ENCODE measurements at places on chromosomes 7 and 10. TPM values are rescaled to one million over a fixed set of nuclear protein-coding genes. Genes with fewer than 3 reads are reported as not detected.

The CYREN gene
- 25.0 TPM for total RNA-seq

The CFAP70 gene
- total RNA-seq = 1.9 TPM

The OR9A2 gene
- total RNA-seq = not detected

- no peaks in the 10 kb centered on the region for H3K36me3 ChIP-seq
- no peak for DNase-seq
- H3K4me1 ChIP-seq = no peaks in the 10 kb centered on the region
- no peak overlapping the region for H3K4me3 ChIP-seq
Observed at GRCh38 chr7:34718867-34719266, 60.8 kb downstream of the NPSR1 start.

The CALML3 gene
- not detected for total RNA-seq

The KCNH2 gene
- 2.9 TPM for total RNA-seq

DNA sequence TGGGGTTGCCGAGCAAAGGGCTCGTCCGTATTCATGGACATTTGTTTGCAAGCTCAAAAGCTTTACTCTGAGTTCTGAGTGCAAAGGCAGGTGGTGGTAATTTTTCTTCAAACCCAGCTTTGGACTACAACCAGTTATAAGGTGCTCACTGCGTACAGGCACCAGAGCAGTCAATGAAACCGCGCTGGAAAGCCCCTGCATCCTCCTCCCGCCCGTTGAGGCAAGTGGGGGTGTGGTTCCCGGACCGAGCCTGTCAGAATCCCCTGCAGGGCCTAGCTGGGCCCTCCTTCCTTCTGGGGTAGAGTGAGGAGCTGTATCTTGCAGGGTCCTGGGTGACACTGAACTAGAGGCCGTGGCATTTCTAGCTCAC lies 22.3 kb downstream of the AMZ1 start:
- H3K27me3 ChIP-seq = peaks cover 56% of the 10 kb centered on the region
- H3K4me1 ChIP-seq = peaks cover 54% of the 10 kb centered on the region
- peak overlapping the region; percentile 28 for H3K4me3 ChIP-seq
- H3K36me3 ChIP-seq = no peaks in the 10 kb centered on the region

DNA sequence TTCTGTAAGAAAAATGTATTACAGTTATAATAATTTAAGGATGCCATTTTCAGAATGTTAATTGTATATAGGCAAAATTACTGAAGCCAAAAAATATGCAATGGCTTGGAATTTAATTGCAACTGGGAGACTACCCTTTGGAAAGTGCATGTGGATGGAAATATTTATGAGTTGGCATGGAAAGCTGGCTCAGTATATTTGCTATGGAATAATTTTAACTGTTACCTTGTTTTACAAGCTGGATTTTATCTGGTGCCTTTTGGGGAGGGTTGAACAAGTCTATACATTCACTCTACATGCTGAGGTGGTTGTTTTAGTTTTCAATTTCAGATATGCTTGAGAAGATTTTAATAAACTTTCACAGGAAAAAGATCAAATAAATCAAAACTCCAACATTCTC lies 80.9 kb upstream of the ABCB5 start:
- no peak overlapping the region for H3K27ac ChIP-seq
- H3K4me3 ChIP-seq = no peak overlapping the region
- H3K27me3 ChIP-seq = no peaks in the 10 kb centered on the region
- no peaks in the 10 kb centered on the region for H3K36me3 ChIP-seq
- DNase-seq = no peak

- H3K27me3 ChIP-seq = no peaks in the 10 kb centered on the region
- no peak overlapping the region for H3K27ac ChIP-seq
- no peak for DNase-seq
- no peaks in the 10 kb centered on the region for H3K36me3 ChIP-seq
- H3K4me3 ChIP-seq = no peak overlapping the region
Observed at GRCh38 chr10:43208147-43209073, 58.5 kb downstream of the RASGEF1A start.

The SFTPD gene
- total RNA-seq = 1.1 TPM

The TBXAS1 gene
- total RNA-seq = 14.2 TPM

DNA sequence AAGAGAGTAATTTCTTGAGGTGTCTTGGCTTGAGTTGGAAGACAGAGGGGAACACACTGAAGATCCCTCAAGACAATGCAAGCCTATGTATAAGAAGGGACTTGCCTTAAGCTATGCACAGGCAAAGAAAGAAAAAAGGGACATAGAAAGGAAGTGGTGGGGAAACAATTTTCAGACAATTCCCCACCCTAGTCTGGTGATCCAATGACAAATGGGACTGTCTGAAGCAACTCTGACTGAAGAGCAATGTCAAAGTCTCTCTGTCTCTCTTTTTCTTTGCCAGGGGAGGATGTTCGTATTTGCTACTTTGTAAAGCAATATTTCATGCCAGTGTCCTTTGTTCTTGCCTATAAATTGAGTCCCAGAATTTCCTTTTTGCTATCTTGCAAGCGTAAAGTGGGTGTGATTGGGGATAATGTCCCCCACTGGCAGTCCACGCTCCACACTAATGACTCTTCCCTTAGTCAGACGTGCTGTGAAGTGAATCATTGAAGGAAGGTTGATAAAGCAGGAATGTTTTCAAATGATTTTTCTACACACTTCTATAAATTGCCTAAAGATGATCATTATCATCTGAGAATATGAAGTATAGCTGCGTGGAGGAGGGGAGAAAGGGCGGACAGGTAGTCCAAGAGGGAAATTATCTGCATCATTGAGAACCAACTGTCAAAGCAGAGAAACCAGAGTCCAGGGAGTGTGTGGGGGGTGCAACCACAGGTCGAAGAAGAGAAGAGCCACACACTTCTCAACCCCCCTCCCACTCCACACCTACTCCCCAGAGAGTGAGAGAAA lies 243.8 kb upstream of the ETV1 start:
- H3K27ac ChIP-seq = no peak overlapping the region
- no peak for DNase-seq
- no peaks in the 10 kb centered on the region for H3K4me1 ChIP-seq

The CHN2 gene
- 9.0 TPM for total RNA-seq

GRCh38 chr10:117546581-117547015 lies 4.1 kb downstream of the EMX2 start:
- peaks cover 79% of the 10 kb centered on the region for H3K27me3 ChIP-seq
- H3K4me1 ChIP-seq = peaks cover 39% of the 10 kb centered on the region
- no peak for DNase-seq
- no peaks in the 10 kb centered on the region for H3K36me3 ChIP-seq
- H3K27ac ChIP-seq = no peak overlapping the region

- H3K27ac ChIP-seq = peak overlapping the region; percentile 57
- peaks cover 50% of the 10 kb centered on the region for H3K4me1 ChIP-seq
- H3K27me3 ChIP-seq = no peaks in the 10 kb centered on the region
- DNase-seq = no peak
Observed at GRCh38 chr10:122420624-122421007, 33.8 kb upstream of the ARMS2 start.

GRCh38 chr10:13629116-13629515 lies 42.4 kb downstream of the PRPF18 start:
- H3K36me3 ChIP-seq = peaks cover 28% of the 10 kb centered on the region
- no peak overlapping the region for H3K27ac ChIP-seq
- no peak for DNase-seq
- H3K27me3 ChIP-seq = no peaks in the 10 kb centered on the region

- H3K27me3 ChIP-seq = peaks cover 7% of the 10 kb centered on the region
- H3K4me1 ChIP-seq = peaks cover 12% of the 10 kb centered on the region
- no peak overlapping the region for H3K27ac ChIP-seq
- peak overlapping the region; percentile 73 for H3K4me3 ChIP-seq
- H3K36me3 ChIP-seq = no peaks in the 10 kb centered on the region
- DNase-seq = no peak
Observed at GRCh38 chr10:132962623-132963429, 20.5 kb upstream of the CFAP46 start.

DNA sequence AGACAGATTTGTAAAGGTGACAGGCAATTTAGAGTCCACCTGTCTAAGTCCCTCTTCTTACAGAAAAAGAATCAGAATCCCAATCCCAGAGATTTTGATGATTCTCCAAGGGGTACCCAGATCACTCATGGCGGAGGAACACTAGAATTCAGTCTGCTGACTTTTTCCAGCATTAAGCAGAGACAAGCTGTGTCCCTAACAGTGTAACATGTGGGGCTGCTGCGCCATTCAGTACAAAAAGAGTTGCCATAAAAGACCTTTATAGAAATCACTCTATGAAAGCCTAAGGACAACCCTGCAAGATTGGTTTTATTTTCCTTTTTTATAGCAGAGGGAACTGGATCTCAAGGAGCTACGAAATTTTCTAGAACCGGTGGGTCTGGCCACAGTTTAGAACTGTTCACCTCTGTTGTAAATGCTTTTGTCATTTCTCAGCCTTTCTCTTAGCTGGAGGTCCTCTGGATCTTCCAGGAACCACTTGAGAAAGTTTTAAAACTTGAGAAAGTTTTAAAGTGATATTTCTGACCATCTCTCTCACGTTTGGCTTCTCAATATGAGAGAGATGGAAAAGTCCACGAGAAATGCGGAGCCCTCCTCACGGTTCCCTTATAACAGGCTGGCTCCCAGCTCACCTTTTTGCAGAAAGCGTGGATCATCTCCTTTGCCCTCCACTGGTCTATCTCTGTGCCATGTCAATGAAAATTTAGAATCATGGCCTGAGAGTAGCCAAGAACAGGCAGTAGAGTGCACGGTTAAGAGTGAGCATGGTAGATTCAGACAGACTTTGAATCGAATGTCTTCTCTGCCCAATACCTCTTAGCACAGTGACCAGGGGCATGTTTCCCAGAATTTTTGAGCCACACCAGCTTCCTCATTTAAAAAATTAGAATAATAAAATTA lies 826 bp downstream of the GIMAP7 start:
- DNase-seq = no peak
- H3K27me3 ChIP-seq = no peaks in the 10 kb centered on the region
- H3K4me1 ChIP-seq = peaks cover 30% of the 10 kb centered on the region
- peak overlapping the region; percentile 93 for H3K4me3 ChIP-seq
- H3K27ac ChIP-seq = peak overlapping the region; percentile 88

The ZP3 gene
- total RNA-seq = 5.9 TPM

- no peak overlapping the region for H3K4me3 ChIP-seq
- no peaks in the 10 kb centered on the region for H3K36me3 ChIP-seq
- peaks cover 26% of the 10 kb centered on the region for H3K4me1 ChIP-seq
- no peak for DNase-seq
Observed at GRCh38 chr10:122494173-122494820, 32.9 kb downstream of the HTRA1 start.

The MSRB2 gene
- total RNA-seq = 4.6 TPM

GRCh38 chr10:112360308-112361270 lies 13.3 kb upstream of the ACSL5 start:
- DNase-seq = no peak
- no peak overlapping the region for H3K27ac ChIP-seq
- H3K36me3 ChIP-seq = no peaks in the 10 kb centered on the region
- no peaks in the 10 kb centered on the region for H3K27me3 ChIP-seq
- H3K4me1 ChIP-seq = peaks cover 15% of the 10 kb centered on the region

Measured in T-cell (primary cell).